ENCODE measurements at places on chromosomes 12 and 14. TPM values are rescaled to one million over a fixed set of nuclear protein-coding genes. Genes with fewer than 3 reads are reported as not detected.

Gene KRT77
- not detected for total RNA-seq

- no peak for DNase-seq
These were observed 32.7 kb downstream of the DIP2B start for GRCh38 chr12:50537538-50537919.

DNA sequence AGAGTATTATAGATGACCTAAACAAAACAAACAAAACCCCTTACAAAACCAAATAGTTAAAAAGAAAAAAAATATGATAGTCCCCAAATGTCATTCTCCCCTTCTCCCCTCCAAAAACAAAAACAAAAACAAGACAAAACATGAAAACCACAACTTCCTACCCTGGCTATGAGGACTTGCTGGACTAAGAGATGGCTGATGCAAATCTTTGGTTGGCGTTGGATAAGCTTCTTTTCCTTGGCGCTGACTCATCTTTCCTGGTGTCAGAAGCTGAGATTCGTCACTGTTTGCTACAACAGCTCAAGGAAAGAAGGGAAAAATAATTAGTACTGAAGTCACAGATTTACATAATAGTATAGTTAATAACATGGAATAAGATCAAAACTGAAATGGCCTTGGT is 102.5 kb upstream of the BBS10 start:
- DNase-seq: no peak

GRCh38 chr14:91127401-91127801 is 13.5 kb downstream of the DGLUCY start:
- DNase-seq: no peak
